ENCODE measurements at places on chromosomes 6 and 20.

DNA sequence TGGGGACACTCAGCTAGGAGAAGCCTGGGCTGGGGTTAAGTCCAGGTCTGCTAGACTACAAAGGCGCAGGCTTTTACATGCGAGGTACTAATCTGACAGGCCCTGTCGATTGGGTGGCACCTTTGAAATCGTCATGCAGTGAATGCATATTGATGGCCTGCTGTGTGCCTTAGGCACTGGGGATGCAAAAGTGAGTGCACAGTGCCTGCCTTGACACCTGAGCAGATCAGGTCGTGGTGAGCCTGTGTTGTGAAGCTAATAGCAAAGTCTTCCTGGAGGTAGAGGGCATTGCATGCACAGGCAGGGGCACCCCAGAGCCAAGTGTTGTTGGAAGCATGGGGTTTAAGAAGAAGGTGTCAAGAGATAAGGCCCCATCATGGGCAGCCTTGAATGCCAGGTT, 16.9 kb downstream of the LRRC1 start:
- DNase-seq: no peak

GRCh38 chr6:45718131-45718530, 297.5 kb downstream of the CLIC5 start:
- DNase-seq: no peak

DNA sequence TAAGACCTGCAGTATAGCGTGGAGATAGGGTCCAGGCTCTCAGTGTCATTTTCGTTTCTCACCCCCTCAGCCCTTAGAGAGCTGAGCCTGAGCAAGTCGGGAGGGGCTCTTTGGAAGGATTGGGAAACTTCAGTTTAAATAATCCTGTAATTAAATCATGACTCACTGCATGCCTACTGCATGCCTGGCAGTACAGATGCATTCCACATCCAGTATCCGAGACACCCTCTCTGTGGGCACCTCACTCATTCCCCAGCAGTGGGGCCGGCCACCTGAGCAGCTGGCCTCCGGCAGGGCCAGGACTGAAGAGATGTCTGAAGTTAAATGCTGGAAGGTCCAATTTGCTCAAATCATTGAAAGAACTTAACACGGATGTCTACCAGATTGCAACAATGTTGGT, 316.6 kb downstream of the THBS2 start:
- DNase-seq: no peak

GRCh38 chr6:124536842-124537191, 425.4 kb upstream of the RNF217 start:
- peak; percentile 64 for DNase-seq

DNA sequence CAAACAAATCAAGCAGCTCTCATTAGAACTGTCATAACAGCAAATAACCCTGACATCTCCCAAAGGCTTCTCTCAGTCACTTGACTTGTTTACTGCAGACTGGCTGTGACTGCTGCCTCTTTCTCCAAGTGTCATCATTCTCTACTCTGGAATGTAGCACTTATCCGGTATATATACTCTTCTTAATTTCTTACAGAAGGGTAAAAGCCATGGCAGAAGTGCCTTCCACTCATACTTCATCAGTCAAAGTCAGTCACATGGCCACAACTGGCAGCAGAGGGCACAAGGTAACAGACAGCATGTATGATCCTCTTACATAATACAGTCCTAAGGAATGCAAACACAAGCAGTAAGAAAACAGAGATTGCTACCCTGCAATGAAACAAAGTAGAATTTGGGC, 9.3 kb downstream of the NAPB start:
- no peak for DNase-seq
